Activated naive CD8-positive, alpha-beta T cell treated with anti-CD3 and anti-CD28 coated beads, Interleukin-2, amount 10 ng/mL, durations not matched to agents 7 days and 5 days (primary cell): ENCODE measurements at places on chromosomes 12 and 14. TPM values are rescaled to one million over a fixed set of nuclear protein-coding genes. Genes with fewer than 3 reads are reported as not detected.

Gene MTRFR
- 42.1 TPM for total RNA-seq

Gene HOXC9
- total RNA-seq = not detected

Gene IFNG-AS1
- 5.1 TPM for total RNA-seq

Gene CRIP2
- total RNA-seq = 1.2 TPM

Gene PIWIL1
- not detected for total RNA-seq

Gene ING4
- 46.9 TPM for total RNA-seq

Gene FBXL14
- total RNA-seq = 33.7 TPM

Gene PTPRO
- 2.3 TPM for total RNA-seq

Gene RHNO1
- 53.8 TPM for total RNA-seq

Gene CMKLR1
- total RNA-seq = 1.0 TPM

Gene ACSM4
- total RNA-seq = not detected

Gene SMIM41
- total RNA-seq = not detected

Gene SSPN
- not detected for total RNA-seq
